ENCODE measurements at places on chromosomes 11 and 22.

DNA sequence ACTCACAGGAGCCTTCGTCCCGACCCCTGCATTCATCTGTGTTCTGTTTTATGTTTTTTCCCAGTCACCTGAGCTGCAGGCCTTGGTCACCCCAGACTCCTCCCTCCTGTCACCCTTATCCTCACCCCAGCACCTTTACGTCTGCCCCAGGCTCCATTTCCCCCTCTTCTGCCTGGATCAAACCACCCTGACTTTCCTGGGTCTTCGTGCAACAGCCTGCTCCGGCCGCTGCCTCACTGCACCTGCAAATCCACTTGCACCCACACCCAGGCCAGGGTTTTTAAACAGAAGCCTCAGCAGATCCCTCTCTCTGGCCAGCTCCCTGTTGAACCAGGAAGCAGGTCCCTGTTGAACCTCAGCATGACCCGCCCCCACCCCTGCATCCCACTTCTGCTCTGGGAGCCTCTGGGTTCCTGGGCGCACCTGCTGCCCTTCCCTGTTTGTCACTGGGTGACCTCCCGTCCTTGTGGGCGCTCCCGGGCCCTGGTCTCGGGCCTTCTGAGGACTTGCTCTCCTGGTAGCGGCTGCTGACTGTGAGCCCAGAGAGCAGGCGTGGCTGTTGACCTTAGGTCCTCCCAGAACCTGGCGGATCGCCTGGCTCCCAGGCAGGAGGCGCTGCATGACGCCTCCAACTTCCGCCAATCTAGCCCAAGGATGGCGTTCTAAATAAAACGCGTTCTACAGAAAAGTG lies 12.8 kb downstream of the MAPK8IP2 start:
- peaks cover 63% of the 10 kb centered on the region for H3K27me3 ChIP-seq
- no peaks in the 10 kb centered on the region for H3K4me1 ChIP-seq
- H3K4me3 ChIP-seq: no peak overlapping the region
- DNase-seq: no peak
- H3K36me3 ChIP-seq: no peaks in the 10 kb centered on the region

DNA sequence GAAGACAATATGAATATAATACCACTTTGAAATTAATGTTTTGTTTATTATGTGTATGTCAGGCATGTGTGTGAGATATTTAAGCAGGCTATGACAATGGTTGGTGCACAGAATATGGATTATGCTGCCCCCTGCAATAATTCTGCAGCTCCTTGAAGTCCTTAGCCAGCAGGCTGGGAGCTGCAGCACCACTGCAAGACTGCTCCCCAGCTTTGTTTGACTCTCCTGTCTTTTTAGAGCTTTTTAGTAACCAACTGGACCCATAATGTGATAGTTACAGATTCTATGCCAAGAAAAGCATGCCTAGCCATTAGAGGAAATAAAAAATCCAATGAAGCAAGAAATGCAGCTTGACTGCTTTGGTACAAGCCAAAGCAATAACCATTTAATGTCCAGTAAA lies 535.1 kb downstream of the TMEM135 start:
- H3K4me1 ChIP-seq: no peaks in the 10 kb centered on the region
- no peak for DNase-seq
- H3K27me3 ChIP-seq: no peaks in the 10 kb centered on the region
- H3K27ac ChIP-seq: no peak overlapping the region
- no peaks in the 10 kb centered on the region for H3K36me3 ChIP-seq

GRCh38 chr11:120063686-120064340 lies 74.1 kb downstream of the TRIM29 start:
- peak overlapping the region; percentile 98 for H3K27ac ChIP-seq
- no peaks in the 10 kb centered on the region for H3K36me3 ChIP-seq
- no peak overlapping the region for H3K4me3 ChIP-seq
- no peaks in the 10 kb centered on the region for H3K27me3 ChIP-seq
- H3K4me1 ChIP-seq: peaks cover 91% of the 10 kb centered on the region

- no peak overlapping the region for H3K27ac ChIP-seq
- H3K4me3 ChIP-seq: no peak overlapping the region
- DNase-seq: no peak
- H3K27me3 ChIP-seq: peaks cover 73% of the 10 kb centered on the region
- H3K4me1 ChIP-seq: no peaks in the 10 kb centered on the region
Measured at GRCh38 chr11:133137939-133138338, 394.4 kb downstream of the OPCML start.

DNA sequence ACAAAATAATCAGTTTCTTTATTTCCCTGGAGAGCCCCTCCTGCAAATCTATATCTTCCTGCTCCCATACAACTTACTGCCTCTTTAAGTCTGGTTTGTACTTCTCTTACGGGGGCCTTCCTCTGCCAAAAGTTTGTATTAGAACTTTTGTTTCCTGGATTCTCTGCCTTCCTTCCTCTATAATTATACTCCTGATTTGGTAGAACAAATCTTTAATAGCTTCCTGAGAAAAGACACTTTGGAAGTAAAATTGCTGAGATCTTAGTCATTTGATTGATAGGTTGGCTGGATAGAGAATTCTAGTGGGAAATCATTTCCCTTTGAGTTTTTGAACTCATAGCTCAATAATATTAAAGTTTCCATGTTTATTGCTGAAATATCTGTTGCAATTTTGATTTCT lies 499.2 kb downstream of the RAB38 start:
- DNase-seq: no peak
- H3K4me1 ChIP-seq: no peaks in the 10 kb centered on the region
- H3K27ac ChIP-seq: no peak overlapping the region
- H3K4me3 ChIP-seq: no peak overlapping the region
- no peaks in the 10 kb centered on the region for H3K36me3 ChIP-seq

- H3K27me3 ChIP-seq: no peaks in the 10 kb centered on the region
- peak overlapping the region; percentile 91 for H3K27ac ChIP-seq
- H3K36me3 ChIP-seq: peaks cover 22% of the 10 kb centered on the region
- peaks cover 14% of the 10 kb centered on the region for H3K4me1 ChIP-seq
Measured at GRCh38 chr11:3745161-3745560, 52.2 kb downstream of the NUP98 start.

Measured in mesothelial cell of epicardium (in vitro differentiated cells).